Cerebellar nuclear complex (tissue), 1 donor: ENCODE measurements at places on chromosomes 1 and 21.

- DNase-seq, result no peak
Observed at GRCh38 chr1:240619906-240620621, 8.1 kb upstream of the GREM2 start.

GRCh38 chr21:38769191-38769780, 36.4 kb upstream of the ETS2 start:
- DNase-seq, result no peak

GRCh38 chr1:201468844-201469644, at the start of gene PHLDA3:
PHLDA3 (minus strand) TSS chr1:201469188; CDS start chr1:201468786, 402 bp downstream.
- DNase-seq, result no peak

GRCh38 chr1:117659550-117660270, 53.9 kb downstream of the TENT5C start:
- no peak for DNase-seq

DNA sequence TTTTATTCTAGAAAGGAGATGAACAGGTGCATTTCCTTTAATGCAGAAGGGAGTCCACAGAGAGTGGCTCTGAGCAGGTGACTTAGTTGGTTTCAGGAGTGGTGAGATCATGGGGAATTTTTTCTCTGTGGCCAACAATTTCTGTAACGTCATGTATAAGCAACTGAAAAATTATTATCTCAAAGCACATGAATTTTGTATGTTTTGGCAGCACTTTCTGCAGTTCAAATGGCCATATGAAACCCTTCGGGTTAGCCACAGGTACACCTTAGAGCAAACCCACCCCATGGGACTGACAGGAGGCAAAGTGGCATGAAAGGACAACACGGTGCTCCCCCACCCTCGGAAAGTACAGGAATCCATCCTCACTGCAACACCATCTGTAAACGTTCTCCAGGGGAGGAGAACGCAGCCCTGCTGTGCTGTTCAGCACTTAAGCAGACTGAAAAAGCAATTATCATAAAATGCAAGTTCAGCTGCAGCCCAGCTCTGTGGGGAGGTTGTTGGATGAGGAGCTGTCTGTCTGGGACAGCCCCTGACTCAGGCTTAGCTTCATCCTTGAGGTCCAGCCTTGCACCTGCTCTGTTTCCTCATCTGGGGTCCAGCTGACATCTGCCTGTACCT, 55.8 kb upstream of the CLDN14 start:
- DNase-seq, result no peak

DNA sequence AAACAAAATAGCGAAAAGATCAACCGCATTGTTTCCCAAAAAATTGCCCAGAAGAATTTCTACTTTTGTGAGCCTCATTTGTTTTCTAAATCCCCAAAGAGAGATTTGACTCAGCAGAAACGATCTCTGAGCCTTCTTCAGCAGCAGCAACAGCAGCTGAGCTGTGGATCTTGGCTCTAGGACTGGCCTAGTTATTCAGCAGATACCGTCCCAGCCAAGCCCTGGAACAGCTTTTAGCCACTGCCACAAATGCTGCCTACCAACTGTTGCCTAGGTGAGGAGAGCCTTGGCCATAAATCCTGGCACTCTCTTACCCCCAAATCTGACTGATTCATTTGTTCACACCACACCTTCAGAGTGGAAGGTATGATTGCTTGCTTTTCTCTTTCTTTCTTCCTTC, 320.1 kb downstream of the TGFB2 start:
- DNase-seq, result no peak

GRCh38 chr1:15028102-15028501, 125.4 kb upstream of the TMEM51 start:
- DNase-seq, result no peak

GRCh38 chr1:94160811-94161210, 39.9 kb upstream of the ABCA4 start:
- DNase-seq, result peak; percentile 65

- DNase-seq, result no peak
Observed at GRCh38 chr1:202274611-202275010, 67.1 kb downstream of the UBE2T start.

- DNase-seq, result no peak
Observed at GRCh38 chr1:43241413-43241836, 28.4 kb upstream of the TMEM125 start.

GRCh38 chr1:35637401-35637809, 3.9 kb downstream of the PSMB2 start:
- DNase-seq, result no peak

GRCh38 chr1:201226859-201227488, 36.4 kb downstream of the IGFN1 start:
- no peak for DNase-seq

DNA sequence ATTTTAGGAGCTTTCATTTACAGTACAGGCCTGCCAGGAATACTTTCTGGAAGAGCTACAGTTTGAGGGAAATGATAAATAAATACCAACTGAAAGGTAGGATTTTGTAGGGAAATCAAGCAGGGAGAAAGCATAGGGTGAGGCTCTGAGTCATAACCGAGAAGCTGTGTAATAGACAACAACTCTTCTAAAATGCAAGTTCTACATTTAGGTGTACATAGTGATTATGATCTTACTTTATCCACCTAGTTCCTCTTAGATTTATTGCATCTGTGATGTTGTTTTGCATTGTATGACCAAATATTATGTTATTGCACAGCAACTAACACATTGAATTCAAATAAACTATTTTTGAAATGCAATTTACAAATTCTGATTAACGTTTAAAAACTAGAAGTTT, 819.3 kb downstream of the PLA2G4A start:
- DNase-seq, result no peak

- DNase-seq, result no peak
Observed at GRCh38 chr1:30652152-30652841, 71.1 kb downstream of the MATN1 start.

GRCh38 chr1:235920596-235921375, 54.1 kb upstream of the LYST start:
- DNase-seq, result no peak

GRCh38 chr1:208015255-208015654, 104.3 kb upstream of the CD34 start:
- DNase-seq, result no peak

GRCh38 chr21:26795866-26796329, 49.3 kb downstream of the ADAMTS1 start:
- no peak for DNase-seq

GRCh38 chr1:44417351-44418021, 12.4 kb downstream of the RNF220 start:
- DNase-seq, result peak; percentile 1

GRCh38 chr1:16409536-16410152, 27.6 kb downstream of the SPATA21 start:
- DNase-seq, result no peak

GRCh38 chr1:7366955-7367665, 404.0 kb upstream of the VAMP3 start:
- no peak for DNase-seq

- no peak for DNase-seq
Observed at GRCh38 chr1:111852261-111852721, 96.6 kb downstream of the DDX20 start.

DNA sequence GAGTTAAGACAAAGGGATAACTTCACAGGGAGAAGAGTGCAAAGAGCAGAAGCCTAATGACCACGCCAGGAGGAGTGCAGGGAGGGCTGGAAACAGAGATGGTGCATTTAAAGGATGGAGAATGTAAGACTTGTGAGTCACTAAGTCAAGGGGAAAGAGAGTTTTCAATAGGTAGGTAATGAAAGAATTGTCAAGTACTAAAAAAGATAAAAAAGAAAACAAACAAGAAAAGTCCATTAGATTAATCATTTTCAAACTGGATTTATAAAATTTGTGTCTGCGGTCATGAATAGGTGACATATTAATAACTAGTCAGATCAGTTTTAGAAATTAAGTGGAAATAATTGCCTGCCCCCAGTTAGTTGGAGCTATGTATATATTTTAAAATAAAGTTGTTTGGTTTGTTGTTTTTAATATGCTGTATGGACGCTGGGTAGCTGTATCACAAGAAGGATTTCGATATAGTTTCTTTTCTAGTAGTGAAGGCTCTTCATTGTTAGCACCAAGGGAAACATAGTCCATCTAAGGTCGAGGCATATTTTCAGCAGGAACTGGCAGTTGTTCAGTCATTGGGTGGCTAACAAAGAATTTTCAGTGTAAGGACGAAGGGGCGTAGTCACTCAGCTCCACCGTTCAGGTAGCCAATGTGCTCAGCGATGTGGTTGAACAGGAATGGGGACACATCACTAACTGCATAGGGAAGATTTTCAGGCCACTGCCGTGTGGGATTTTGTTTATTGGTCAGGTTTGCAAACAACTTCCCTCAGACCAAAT, 203.0 kb downstream of the TGFB2 start:
- no peak for DNase-seq

- no peak for DNase-seq
Observed at GRCh38 chr1:75412616-75413015, 198.3 kb downstream of the SLC44A5 start.

- DNase-seq, result no peak
Observed at GRCh38 chr1:117611121-117611601, 5.3 kb downstream of the TENT5C start.

- no peak for DNase-seq
Observed at GRCh38 chr1:182237329-182237728, 154.3 kb downstream of the GLUL start.

DNA sequence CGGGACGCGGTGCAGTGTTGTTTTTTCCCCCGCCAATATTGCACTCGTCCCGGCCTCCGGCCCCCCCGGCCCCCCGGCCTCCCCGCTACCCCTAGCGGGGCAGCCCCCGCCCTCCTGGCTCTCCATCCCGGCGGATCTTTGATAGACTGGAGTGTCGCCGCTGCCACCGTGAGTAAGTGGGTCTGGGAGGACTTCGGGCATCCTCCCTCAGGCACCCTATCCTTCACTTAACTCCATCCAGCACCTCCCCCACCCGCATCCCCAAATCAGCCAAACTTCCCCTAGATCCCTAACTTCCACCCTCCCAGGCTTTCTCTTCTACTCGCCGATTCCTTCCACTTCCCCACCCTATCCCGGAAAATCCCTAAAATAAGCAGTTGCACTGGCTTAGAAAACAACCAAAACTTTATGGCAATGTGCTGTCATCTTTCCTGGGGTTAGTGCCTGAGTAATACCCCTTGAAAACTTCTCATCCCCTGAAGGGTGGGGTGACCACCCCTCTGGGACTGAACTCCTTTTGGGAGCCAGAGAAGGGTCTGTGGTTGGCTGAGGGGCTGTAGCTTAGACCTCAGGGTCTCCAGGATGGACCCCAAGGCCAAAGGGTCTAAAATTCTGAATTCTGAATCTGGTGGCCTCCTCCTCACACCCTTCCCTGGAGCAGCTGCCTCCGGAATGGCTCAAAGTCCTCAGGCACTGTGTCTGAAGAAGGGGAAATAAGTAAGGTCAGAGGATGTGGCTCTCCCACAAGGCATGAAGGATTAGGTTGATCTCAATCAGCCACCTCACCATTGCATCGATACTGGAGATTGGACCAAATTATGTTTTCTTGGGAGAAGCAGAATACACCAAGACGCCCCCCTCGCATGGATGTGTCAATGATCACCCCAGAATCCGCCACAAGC, 12.2 kb downstream of the THBS3 start:
- no peak for DNase-seq

DNA sequence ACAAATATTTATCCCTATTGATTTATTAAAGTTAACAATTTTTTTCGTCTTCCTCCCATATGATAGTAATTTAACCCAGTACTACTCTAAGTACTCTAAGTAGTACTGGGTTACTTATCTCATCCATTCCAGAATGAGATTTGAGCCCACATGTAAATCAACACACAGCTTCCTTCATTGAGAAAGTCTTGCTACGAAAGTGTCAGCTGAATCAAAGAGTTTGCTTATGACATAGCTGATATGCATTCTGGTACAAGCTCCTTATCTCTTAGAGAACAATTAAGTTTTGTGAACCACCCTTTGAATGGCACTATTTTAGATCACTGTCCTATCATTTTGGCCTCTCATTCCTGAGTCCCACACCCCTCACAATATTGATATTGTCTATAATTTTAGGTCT, 2.4 kb upstream of the SLC44A3 start:
- DNase-seq, result no peak

DNA sequence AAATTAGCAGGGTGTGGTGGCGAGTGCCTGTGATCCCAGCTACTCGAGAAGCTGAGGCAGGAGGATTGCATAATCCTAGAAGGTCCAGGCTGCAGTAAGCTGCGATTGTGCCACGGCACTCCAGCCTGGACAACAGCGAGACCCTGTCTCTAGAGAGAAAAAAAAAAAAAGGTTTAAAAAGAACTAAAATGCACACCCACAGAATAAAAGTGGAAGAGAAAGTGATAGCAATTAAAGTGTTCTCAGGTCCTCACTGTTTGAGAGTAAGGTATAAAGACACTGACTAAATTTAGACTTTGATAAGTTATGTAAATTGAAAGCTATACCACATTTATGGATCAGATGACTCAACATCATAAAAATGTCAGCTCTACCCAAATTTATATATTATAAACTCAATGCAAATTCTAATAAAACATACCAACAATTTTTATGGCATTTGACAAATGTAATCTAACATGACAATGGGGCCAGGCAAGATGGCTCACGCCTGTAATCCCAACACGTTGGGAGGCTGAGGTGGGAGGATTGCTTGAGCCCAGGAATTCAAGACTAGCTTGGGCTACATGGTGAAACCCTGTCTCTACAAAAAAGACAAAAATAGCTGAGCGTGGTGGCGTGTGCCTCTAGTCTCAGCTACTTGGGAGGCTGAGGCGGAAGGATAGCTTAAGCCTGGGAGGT, 11.8 kb downstream of the ZBTB17 start:
- DNase-seq, result no peak

DNA sequence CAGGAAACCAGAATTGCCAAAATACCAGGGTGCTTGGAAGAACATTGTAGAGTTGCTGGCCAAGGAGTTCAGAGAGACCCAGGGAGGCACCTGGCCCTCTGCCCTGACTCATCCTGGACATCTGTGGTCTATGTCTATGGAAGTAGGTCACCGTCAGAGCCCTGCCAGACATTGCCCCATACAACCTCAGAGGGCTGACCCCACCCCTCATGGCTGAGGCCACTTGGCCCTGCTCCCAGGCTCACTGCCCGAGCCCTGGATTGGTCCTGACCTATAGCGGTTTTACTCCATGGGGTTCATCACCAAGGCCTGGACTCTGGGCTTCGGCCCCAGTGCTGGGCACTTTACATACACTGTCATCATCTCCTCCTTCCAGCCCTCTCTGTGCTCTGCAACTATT, 233.1 kb downstream of the PTPRU start:
- peak; percentile 82 for DNase-seq

DNA sequence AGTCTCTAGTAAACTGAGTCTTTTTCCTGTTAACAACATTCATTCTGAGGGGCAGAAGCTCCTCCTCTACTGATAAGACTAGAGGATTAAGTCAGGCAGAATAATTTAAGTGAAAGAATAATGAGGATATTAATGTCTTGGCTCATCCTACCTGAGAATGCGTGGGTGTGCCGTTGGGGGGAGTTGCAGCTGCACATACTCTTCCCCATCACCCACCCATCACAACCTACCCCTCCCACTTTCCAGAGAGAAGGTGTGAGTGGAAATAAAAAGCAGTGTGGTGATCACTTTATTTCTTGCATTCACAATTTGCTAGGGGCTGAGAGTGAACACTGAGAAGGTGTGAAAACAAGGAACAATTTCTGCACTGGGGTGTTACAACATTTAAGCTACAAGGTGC, 146.8 kb upstream of the MAGI3 start:
- DNase-seq, result no peak

GRCh38 chr21:45465105-45465504, 60.1 kb downstream of the COL18A1 start:
- DNase-seq, result no peak
